CD8-positive, alpha-beta memory T cell (primary cell): ENCODE measurements at places on chromosomes 7 and 10.

- DNase-seq = no peak
Measured at GRCh38 chr10:122255509-122256301, 15.4 kb upstream of the BTBD16 start.

DNA sequence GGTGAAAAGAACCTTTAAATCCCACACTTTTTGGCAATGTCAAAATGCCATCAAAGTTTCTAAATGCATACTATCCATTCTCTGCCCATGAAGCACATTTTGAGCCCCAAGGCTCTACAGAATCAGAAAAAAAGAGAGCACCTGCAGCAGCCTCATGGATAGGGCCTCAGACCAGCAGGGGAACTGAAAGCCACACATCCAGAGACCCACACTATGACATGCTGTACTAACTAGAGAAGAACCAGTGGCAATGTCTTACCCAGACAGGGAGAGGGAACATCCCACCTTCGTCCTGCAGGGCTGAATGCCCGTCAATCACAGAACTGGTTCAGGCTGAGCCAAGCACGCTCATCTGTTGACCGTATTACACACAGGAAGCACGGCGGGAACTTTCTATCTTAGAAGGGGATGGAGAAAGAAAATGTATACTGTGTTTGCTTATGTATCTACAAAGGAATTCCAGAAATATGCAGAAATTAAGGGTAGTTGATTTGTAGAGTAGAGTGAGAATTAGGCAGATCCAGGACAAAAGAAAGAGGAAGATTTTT lies 237.2 kb downstream of the GLI3 start:
- DNase-seq = no peak

DNA sequence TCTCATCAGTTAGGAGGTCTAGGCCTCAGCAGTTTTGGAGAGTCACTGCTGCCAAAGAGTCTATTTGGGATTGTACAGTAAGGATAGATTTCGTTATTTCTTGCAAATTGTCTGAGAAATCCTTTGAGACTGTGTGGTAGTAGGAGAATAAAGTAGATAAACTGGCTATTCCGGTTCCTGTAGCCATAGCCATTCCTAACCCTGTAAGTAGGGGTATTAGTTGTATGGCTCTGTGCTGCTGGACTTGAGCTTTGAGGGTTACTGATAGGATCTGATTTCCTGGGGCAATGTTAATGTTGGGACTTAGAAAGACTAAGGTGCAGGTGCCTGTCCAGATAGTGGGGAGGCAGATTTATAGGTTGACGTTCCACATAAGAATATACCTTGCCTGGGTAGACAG lies 36.1 kb upstream of the ZNF138 start:
- no peak for DNase-seq

DNA sequence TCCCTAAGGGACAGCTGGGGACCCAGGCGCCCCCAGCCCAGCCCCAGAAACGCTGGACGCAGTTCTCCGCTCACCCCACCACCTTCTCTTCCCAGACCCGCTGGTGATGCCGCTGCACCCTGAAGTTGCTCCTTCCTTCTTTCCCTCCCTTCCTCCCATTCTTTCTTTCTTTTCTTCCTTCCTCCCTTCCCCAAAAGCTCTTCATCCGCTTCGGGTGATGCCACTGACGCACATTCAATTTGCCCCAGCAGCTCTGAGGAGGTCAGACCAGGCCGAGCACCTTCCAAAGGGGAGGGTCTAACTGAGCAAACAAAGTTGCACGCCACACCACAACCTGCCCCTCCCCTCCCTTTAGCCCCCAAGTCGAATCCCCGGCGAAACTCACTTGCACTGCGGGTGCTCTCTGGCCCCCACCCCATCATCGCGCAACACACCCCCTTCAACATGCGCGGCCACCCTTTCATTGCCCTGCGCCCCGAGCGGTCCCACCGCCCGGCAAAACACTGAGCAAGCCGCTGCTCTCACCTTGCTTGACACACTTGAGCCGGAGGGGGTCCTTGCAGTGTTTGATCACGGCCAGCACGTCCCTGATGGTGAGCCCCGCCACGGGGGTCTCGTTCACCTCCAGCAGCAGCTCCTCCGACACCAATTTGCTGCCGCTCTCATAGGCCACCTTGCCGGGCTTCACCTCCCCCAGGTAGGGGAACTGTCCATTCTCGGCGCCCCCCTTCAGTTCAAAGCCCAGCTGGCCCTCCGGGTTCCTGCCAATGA lies 787 bp downstream of the MAGI2 start:
- peak; percentile 21 for DNase-seq

DNA sequence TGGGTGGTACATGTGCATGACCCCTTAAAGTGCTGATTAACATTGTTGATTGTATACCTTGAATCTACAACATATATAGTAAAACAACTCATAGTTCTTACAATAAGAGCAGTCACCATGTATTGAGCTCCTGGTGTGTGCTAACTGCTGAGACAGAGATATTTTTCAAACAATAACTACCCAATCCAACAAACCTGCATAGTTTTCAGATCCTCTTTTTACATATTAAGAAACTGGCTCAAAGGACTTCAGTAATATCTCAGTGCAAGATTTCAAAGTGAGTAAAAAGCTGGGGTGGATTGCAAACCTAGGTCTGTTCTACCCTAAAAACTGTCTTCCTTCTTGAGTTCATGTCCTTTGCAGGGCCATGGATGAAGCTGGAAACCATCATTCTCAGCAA lies 272.2 kb downstream of the SNX13 start:
- DNase-seq = no peak

GRCh38 chr7:69840248-69840647 lies 242.0 kb downstream of the AUTS2 start:
- no peak for DNase-seq

- DNase-seq = no peak
Measured at GRCh38 chr7:74507538-74508319, 54.0 kb downstream of the GTF2IRD1 start.
